Activated naive CD4-positive, alpha-beta T cell treated with Interleukin-2 at 50 U/mL for 16 hours (primary cell): ENCODE measurements at places on chromosomes 12 and 14.

GRCh38 chr12:116774020-116774419, 35.9 kb downstream of the RNFT2 start:
- no peak for DNase-seq

- no peak for DNase-seq
These were observed 106.3 kb upstream of the ARID2 start for GRCh38 chr12:45623221-45623620.

DNA sequence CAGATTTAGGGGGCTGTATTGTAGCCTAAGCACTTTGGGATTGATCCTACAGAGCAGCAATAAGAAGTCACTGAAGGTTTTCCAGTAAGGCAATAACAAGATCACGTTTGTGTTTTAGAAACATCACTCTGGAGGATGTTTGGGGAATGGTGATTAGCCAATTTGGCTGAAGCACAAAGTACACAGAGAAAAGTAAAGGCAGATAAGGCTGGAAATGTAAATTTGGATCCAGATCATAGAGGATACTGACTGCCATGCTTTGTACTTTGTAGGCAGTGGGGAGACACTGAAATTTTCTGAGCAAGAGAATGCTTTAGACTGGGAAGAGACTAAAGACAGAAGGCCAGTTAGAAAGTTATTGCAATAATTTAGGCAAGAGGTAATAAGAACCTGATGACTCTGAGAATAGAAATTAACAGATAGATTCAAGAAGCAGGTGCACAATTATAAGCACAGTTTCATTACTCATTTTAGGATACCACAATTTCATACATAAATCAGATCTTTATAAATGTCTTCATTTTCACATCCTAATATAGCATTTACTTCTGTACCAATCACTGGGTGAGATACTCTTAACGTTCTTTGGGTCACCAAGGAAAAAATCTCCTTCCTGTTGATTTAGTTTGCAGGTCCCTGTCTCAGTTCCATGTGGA, 314.5 kb upstream of the GARIN6 start:
- DNase-seq = no peak

GRCh38 chr12:124231980-124232653, 62.8 kb upstream of the RFLNA start:
- no peak for DNase-seq

- DNase-seq = no peak
These were observed 539.7 kb downstream of the SNAPC1 start for GRCh38 chr14:62301911-62302310.

DNA sequence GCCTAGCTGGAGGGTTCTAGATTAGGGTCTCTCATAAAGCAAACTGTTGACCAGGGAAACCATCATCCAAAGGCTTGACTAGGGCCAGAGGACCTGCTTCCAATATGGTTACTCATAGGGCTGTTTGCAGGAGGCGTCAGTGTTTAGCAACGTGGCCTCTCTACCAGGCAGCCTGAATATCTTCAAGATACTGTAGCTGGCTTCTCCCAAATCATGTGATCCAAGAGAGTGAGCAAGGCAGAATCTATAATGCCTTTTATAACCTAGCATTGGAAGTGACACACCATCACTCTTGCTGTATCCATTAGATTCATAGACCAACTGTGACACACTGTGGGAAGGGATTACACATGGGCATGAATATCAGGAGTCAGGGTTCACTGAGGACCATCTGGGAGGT, 17.3 kb downstream of the TPH2 start:
- no peak for DNase-seq
